ENCODE measurements at places on chromosomes 16 and 17.

GRCh38 chr17:6555331-6556120, 829 bp downstream of the PITPNM3 start:
- no peak for DNase-seq

DNA sequence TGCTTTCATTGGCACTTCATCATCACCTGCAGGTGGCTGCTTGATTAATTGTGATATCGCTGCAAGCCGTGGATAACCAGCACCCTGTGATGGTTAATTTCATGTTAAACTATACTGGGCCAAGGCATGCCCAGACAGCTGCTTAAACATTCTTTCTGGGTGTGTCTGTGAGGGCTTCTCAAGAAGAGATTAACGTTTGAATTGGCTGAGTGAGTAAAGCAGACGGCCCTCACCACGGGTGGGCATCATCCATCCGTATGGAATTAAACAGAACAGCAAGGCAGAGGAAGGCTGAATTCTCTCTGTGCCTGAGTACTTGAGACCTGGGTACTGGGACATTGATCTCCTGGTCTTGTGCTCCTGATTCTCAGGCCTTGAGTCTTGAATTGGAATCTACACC, 7.1 kb upstream of the ZNF213 start:
- DNase-seq, result no peak

- DNase-seq, result no peak
Measured at GRCh38 chr17:73343739-73344454, 32.1 kb upstream of the CDC42EP4 start.

- DNase-seq, result no peak
Measured at GRCh38 chr17:12998461-12998860, 19.4 kb downstream of the ELAC2 start.

DNA sequence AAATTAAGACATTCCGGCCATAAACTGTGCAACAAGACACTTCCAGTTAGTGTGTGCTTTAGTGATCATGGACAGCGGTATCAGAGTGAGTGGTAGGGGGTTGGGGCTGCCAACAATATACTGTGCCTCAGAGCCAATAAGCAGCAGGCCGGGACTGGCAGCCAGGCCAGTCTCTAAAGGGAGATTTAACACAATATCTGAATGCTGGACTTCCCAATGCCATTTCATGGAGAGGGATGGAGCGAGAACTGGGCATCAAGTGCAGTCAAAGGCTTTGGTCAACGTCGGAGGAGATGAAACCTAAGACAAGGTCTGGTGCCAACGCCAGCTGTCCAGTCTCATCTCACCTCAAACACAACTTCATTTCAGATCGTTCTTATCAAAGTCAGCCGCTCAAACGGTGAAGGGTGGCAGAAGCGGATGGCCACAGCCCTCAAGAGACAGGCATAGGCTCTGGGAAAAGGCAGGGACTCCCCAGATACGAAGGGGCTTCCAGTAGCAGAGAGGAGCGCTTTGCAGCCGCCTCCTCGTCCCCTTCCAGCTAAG, 935 bp downstream of the USP32 start:
- DNase-seq, result no peak

DNA sequence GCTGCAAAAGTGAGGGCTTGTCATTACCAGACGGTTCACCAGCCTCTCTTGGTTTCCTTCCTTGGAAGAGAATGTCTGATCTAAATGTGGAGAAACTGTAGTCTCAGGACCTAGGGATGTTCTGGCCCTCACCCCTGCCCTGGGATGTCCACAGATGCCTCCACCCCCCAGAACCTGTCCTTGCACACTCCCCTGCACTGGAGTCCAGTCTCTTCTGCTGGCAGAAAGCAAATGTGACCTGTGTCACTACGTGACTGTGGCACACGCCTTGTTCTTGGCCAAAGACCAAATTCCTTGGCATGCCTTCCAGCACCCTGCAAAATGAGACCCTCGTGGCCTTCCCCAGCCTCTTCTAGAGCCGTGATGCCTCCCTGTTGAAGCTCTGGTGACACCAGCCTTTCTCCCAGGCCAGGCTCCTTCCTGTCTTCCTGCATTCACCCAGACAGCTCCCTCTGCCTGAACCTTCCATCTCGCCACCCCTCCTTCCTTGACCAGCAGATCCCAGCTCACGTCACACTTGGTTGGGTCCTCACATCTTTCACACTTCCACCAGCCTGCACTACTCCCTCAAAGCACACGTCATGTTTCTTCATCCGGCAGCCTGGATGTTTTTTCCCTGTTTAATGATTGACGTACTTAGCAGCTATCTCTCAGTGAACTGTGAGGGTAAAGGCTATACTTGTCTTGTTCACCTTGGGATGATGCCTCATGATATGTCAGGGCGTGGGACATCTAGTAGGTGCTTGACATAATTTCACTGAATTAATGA, 4.3 kb downstream of the ZNF768 start:
- no peak for DNase-seq

DNA sequence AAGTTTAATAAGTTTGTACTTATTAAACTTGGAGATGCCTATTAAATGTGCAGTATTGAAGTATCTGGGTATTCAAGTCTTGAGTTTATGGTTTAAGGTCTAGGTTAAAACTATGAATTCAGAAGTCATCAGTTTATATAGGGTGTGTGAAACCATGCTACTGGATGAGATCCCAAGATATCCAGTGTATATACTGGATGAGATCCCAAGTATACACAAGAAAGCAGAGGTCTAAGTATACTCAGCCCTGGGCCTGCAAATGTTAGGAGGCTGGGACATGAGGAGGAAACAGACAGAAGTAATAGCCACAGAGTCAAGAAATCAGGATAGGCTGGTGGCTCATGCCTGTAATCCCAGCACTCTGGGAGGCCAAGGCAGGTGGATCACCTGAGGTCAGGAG, 194.4 kb upstream of the AXIN2 start:
- DNase-seq, result no peak

- no peak for DNase-seq
Measured at GRCh38 chr17:56064506-56064905, 88.8 kb upstream of the ANKFN1 start.

DNA sequence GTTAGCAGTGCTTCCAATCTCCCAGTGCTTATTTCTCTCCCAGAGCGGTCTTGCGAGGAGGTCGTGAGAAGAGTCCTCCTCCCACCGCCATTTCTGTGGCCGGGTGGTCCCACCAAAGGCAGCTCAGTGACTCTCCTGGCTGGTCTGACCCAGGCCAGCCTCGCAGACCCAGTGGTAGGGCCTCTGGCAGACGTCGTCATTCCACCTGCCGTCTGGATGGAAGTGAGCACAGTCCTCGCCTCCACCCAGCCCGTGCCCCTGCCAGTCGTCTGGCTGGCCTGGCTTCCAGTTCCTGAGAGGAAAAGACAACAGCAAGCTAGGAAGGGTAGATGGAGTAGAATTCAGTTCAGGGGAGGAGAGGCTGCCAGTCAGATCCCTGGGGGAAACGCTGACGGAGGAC, 5.1 kb downstream of the CLEC10A start:
- DNase-seq, result no peak

DNA sequence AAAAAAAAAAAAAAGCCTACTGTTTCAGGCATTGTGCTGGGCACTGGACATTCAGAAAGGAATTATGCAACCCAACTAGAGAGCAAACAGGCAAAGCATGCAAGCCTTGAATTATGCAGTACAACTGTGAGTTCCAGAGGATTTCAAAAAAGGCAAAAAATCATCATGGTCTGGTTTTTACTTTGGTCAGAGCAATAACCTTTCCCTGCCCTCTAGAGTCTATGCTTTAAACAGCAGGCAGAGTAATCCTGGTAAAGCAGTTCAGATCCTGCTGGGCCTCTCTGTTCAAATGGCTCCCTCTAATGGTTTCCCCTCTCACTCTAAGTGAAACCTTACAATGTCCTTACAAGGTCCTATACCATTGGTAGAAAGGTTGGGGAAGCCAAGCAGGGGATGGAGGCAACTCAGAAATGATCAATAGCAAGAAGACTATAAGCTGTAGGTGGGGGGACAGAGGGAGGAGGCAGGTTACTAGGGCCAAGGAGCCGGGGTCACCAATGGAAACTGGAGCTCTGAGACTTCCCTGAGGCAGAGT, 4.6 kb upstream of the TAF15 start:
- peak; percentile 74 for DNase-seq

- no peak for DNase-seq
Measured at GRCh38 chr16:88549671-88550245, 20.4 kb upstream of the ZC3H18 start.

- no peak for DNase-seq
Measured at GRCh38 chr17:66210208-66210574, 18.3 kb upstream of the CEP112 start.

GRCh38 chr17:7997186-7997585, 5.2 kb upstream of the GUCY2D start:
- no peak for DNase-seq

- DNase-seq, result no peak
Measured at GRCh38 chr16:72878301-72879269, 169.3 kb downstream of the ZFHX3 start.

DNA sequence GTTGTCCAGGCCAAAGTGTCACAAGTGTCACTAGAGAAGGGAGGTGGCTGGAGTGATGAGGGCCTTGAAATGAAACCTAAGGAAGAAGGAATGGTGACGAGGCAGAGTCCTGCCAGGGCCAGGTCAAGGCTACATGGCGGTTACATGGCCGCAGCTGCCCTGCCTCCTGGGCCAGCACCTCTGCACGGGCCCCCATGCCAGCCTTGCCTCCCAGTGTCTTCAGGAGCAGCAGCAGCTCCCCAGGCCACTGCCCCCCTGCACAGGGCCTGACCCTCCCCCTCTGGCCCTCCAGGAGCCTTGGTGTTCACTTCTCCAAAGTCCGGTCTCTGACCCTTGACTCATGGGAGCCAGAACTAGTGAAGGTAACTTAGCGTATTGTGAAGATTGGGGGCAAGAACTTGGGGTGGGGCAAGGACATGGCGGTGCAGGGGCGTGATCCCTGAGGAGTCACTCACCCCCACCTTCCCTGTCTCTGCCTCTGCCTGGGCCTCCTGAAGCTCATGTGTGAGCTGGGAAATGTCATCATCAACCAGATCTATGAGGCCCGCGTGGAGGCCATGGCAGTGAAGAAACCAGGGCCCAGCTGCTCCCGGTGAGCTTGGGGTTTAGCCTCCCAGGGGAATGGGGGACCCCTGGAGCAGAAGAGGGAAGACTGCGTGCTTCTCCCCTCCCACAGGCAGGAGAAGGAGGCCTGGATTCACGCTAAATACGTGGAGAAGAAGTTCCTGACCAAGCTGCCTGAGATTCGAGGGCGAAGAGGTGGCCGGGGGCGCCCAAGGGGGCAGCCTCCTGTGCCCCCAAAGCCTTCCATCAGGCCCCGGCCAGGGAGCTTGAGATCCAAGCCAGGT, 4.1 kb upstream of the KCTD11 start:
- DNase-seq, result no peak

DNA sequence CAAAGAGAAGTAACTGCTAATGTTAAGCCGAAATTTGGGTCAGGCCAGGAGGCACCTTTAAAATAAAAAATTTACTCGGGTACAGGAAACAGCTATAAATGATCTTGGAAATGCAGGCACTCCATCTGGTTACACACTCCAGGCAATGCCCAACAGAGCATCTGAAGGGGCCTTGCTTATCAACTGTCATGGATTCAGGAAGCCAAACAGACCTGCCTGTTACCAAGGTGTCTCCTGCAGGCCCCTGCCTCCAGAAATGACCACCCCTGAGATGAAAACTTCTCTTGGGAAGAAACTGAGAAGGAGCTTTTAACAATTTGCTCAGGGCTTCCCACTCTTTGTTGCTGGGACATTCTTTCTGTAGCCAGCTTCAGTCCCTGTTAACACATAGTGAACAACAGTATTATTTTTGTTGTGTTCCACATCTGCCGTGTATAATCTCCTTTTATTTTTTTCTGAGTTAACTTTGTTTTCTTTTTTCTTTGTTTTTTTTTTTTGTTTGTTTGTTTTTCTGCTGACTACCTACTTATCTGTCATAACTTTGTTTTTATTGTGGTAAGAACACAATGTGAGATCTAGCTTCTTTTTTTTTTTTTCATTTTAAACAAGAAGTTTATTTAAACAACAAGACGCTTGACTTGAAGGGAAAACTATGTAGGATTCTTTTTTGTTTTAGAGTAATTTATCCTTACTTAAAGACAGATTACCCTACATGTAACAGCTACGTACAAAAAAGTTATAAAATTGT, 18.7 kb upstream of the ATP5MC1 start:
- DNase-seq, result no peak

DNA sequence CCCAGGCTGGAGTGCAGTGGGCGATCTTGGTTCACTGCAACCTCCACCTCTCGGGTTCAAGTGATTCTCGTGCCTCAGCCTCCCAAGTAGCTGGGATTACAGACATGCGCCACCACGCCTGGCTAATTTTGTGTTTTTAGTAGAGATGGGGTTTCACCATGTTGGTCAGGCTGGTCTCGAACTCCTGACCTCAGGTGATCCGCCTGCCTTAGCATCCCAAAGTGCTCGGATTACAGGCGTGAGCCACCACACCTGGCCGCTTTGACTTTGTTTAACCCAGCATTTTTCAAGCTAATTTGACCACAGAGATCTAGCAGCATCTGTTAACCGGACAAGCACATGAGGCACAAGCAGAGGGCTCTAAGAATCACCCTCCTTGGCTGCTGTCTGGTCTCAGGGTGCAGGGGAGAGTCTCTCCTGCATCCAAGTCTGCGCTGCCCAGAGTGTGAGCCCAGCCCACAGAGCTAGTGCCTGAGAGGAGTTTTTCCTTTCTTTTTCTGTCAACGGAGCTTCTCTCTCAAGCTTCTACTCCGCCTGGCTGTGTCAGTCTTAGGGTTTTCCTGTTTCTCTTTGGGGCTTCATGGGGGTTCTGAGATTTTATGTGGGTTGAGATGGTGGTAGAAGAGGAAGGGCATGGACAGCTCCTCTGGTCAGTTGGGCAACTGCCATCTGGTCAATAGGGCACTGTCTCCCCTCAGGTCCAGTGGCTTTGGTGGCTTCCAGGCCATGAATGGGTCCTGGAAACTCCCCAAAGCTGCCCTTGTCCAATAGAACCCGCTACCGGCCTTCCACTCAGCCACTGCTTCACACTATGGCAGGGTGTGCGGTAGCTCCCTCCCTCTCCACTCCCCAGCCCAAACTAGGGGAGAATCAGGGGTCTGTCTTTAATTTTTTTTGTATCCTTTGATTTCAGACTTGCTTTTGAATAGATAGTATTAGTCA, 59.6 kb downstream of the TNFRSF13B start:
- DNase-seq, result no peak

GRCh38 chr17:60802377-60802776, 124.7 kb downstream of the BCAS3 start:
- DNase-seq, result no peak

- no peak for DNase-seq
Measured at GRCh38 chr17:10879190-10879836, 41.4 kb upstream of the PIRT start.

DNA sequence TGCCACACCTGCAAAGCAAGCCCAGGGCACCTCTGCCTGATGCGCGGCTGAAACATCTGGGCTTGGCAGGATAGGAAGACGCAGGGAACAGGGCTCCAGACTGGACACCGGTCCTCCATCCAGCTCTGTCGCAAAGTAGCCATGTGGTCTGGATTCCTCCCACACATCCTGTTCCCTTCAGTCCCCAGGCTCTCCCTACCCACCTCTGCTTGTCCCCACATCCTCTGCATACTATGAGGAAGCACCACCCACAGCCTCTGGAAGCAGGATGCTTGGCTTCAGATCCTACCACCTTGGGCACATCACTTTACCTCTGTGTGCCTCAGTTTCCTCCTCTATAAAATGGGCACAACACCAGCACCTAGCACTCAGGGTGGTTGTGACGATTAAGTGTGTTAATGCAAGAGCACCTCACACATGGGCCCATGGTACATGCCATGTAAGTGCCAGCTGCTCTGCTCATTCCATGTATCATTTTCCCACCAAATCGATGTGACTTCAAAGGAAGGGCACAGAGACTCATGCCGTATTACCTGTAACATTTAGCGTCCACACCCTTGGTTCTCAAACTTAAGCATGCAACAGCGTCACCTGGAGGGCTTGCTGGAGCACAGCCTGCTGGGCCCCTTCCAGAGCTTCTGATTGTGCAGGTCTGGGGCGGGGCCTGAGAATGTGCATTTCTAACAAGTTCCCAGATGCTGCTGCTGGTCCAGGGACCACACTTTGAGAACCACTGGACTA, 138.6 kb upstream of the SDK2 start:
- no peak for DNase-seq
